PC-9 (cell line): ENCODE measurements at places on chromosomes 2 and 18.

GRCh38 chr2:64260817-64261216 lies 116.6 kb upstream of the PELI1 start:
- no peaks in the 10 kb centered on the region for H3K27me3 ChIP-seq
- peaks cover 24% of the 10 kb centered on the region for H3K4me1 ChIP-seq
- H3K36me3 ChIP-seq = no peaks in the 10 kb centered on the region
- H3K4me3 ChIP-seq = no peak overlapping the region
- DNase-seq = no peak
- no peak overlapping the region for H3K27ac ChIP-seq

DNA sequence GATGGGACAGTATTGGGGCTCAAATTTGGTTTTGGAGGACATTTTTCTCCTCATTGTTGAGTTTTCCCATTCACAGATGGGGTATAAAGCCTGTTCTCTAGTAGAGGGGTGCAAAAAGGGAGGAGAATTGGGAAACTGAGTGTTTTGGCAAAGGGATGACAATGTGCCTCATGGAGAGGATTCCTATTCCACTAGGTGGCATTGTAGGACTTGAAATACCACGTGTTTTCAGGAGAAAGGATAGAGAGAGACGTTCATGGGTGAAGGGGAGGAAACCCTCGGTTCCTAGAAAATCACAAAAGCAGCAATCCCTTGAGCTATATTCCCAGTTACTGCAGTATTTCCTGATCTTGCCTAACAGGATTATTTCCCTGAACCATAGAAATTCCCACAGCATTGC lies 113.7 kb upstream of the SRD5A2 start:
- no peaks in the 10 kb centered on the region for H3K27me3 ChIP-seq
- no peaks in the 10 kb centered on the region for H3K4me1 ChIP-seq
- no peak overlapping the region for H3K27ac ChIP-seq
- H3K36me3 ChIP-seq = no peaks in the 10 kb centered on the region
- H3K4me3 ChIP-seq = no peak overlapping the region

- no peak overlapping the region for H3K27ac ChIP-seq
- no peaks in the 10 kb centered on the region for H3K4me1 ChIP-seq
- no peak overlapping the region for H3K4me3 ChIP-seq
- no peaks in the 10 kb centered on the region for H3K27me3 ChIP-seq
- H3K36me3 ChIP-seq = no peaks in the 10 kb centered on the region
Observed at GRCh38 chr2:61995515-61995914, 90.0 kb downstream of the COMMD1 start.

GRCh38 chr2:226410247-226410835 lies 389.3 kb downstream of the IRS1 start:
- no peaks in the 10 kb centered on the region for H3K27me3 ChIP-seq
- no peak overlapping the region; the same call in 1 of the 2 replicates for H3K27ac ChIP-seq
- no peaks in the 10 kb centered on the region for H3K36me3 ChIP-seq
- H3K4me1 ChIP-seq = peaks cover 14% of the 10 kb centered on the region

DNA sequence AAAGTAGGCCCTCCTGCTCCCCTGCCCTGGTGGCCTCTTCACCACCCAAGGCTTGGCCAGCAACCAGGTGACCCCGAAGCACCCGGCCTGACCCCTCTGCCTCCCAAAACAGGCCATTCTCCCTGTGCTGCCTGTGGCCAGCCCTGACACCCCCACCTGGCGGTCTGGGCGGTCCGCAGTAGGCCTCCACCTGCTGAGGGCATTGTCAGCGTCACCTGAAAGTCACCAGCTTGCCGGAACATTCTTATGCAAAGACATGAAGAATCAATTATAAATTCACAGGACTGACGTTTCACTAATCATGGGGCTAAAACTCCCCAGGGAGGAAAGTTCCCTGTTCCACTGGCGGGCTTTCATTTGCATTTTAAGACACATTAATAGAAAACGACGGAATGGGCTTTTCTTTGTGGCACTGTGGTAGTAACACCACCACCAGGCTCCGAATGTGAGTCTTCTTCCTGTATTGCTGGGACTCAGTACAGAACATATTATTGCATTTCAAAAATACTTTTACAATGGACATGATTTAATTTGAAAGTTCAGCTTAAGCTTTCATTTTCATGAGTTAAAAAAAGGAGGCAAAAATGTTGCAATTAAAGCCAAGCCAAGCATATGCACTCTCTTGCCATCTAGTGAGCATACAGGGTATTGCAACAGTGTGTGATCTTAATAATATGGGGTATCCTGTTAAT lies 57.4 kb downstream of the ADI1 start:
- no peak overlapping the region for H3K27ac ChIP-seq
- no peaks in the 10 kb centered on the region for H3K36me3 ChIP-seq
- H3K27me3 ChIP-seq = no peaks in the 10 kb centered on the region
- peak; percentile 23 for DNase-seq

GRCh38 chr2:229675569-229675968 lies 38.8 kb downstream of the DNER start:
- no peaks in the 10 kb centered on the region for H3K4me1 ChIP-seq
- no peaks in the 10 kb centered on the region for H3K27me3 ChIP-seq
- H3K36me3 ChIP-seq = no peaks in the 10 kb centered on the region
- no peak for DNase-seq
- no peak overlapping the region for H3K4me3 ChIP-seq

- DNase-seq = no peak
- no peaks in the 10 kb centered on the region for H3K4me1 ChIP-seq
Observed at GRCh38 chr2:39805936-39806608, 27.0 kb upstream of the THUMPD2 start.

DNA sequence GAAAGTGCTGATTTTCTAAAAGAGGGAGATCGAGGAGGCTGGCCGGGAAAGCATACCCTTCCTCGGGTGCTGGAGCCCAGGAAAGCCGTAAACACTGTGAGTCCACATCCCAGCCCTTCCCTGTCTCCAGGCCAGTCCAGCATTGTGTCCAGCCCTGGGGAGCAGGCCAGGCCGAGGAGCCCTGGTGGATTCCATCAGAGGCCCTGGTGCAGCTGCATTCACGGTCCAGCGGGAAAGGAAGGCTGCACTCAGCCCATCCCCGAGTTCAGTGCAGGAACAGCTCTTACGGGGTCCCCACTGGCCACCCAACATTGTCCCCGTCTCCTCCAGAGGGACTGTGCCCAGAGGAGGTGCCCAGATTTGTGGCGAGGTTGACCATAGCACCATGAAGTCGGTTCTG lies 218.6 kb downstream of the KLHL29 start:
- no peaks in the 10 kb centered on the region for H3K36me3 ChIP-seq
- H3K4me1 ChIP-seq = peaks cover 7% of the 10 kb centered on the region; the same call in 1 of the 2 replicates
- no peak overlapping the region for H3K4me3 ChIP-seq
- no peak for DNase-seq
- H3K27me3 ChIP-seq = no peaks in the 10 kb centered on the region

DNA sequence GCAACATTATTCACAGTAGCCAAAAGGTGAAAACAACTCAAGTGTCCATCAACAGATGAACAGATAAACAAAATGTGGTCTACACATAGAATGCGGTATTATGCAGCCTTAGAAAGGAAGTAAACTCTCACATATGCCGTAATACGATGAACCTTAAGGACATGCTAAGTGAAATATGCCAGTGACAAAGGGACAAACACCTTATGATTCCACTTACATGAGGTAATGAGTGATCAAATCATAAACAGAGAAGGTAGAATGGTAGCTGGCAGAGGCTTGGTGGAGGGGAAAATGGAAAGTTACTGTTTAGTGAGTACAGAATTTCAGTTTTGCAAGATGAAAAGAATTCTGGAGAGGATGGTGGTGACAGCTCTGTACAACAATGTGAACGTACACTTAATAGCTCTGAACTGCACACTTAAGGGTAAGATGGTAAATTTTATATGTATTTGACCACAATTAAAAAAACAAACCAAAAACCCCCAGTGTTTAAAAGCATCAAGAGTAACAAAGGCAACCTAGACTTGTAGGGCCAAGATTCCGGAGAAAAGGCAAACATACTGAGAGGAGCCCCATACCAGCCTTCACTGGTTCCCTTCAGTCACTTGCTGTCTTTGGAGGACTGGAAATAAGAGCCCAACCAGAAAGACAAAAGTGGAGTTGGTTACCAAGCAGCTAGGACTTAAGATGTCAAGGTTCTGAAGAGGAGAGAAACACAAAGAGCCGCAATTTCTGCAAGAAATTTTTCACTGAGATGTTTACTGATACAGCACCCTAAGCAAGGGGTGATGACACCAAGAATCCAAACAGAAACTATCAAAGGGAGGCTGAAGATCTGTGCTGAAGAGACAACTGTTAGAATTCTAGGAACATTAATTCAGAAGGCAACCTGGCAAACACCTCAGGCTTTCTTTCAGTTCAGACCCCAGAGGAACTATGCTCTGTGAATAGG lies 61.3 kb downstream of the CUL3 start:
- peaks cover 11% of the 10 kb centered on the region; the same call in 1 of the 2 replicates for H3K36me3 ChIP-seq
- peak overlapping the region; percentile 5; the same call in 1 of the 2 replicates for H3K27ac ChIP-seq
- H3K4me3 ChIP-seq = no peak overlapping the region
- no peak for DNase-seq
- H3K27me3 ChIP-seq = no peaks in the 10 kb centered on the region

GRCh38 chr2:20596973-20597859 lies 53.7 kb downstream of the HS1BP3 start:
- H3K4me3 ChIP-seq = no peak overlapping the region
- no peak for DNase-seq
- peaks cover 60% of the 10 kb centered on the region for H3K4me1 ChIP-seq
- peak overlapping the region; percentile 96 for H3K27ac ChIP-seq
- H3K36me3 ChIP-seq = no peaks in the 10 kb centered on the region

DNA sequence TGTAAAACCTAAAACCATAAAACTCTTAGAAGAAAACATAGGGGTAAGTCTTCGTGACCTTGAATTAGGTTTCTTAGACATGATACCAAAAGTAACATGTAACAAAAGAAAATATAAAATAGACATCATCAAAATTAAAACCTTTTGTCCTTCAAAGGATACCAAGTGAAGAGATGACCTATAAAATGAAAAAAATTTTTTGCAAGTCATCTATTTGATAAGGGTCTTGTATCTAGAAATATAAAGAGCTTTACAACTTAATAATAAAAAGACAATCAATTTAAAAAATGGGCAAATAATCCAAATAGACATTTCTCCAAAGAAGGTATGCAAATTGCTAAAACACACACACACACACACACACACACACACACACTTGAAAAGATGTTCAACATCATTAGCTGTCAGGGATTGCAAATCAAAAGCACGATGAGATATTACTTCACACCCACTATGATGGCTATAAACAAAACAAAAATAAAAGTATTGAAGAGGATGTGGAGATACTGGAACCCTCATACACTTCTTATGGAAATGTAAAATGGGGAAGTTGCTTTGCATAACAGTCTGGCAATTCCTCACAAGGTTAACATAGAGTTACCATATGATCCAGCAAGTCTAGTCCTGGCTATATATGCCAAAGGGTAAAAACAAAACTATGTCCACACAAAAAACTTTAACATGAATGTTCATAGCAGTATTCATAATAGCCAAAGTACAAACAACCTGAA lies 23.3 kb downstream of the SPDYA start:
- no peaks in the 10 kb centered on the region for H3K27me3 ChIP-seq
- no peaks in the 10 kb centered on the region for H3K36me3 ChIP-seq
- no peak overlapping the region for H3K4me3 ChIP-seq
- H3K4me1 ChIP-seq = no peaks in the 10 kb centered on the region

GRCh38 chr2:198371921-198372543 lies 567.6 kb downstream of the PLCL1 start:
- peak overlapping the region; percentile 25; the same call in 1 of the 2 replicates for H3K4me3 ChIP-seq
- no peaks in the 10 kb centered on the region for H3K36me3 ChIP-seq
- no peak for DNase-seq
- H3K27me3 ChIP-seq = no peaks in the 10 kb centered on the region
- H3K27ac ChIP-seq = no peak overlapping the region

DNA sequence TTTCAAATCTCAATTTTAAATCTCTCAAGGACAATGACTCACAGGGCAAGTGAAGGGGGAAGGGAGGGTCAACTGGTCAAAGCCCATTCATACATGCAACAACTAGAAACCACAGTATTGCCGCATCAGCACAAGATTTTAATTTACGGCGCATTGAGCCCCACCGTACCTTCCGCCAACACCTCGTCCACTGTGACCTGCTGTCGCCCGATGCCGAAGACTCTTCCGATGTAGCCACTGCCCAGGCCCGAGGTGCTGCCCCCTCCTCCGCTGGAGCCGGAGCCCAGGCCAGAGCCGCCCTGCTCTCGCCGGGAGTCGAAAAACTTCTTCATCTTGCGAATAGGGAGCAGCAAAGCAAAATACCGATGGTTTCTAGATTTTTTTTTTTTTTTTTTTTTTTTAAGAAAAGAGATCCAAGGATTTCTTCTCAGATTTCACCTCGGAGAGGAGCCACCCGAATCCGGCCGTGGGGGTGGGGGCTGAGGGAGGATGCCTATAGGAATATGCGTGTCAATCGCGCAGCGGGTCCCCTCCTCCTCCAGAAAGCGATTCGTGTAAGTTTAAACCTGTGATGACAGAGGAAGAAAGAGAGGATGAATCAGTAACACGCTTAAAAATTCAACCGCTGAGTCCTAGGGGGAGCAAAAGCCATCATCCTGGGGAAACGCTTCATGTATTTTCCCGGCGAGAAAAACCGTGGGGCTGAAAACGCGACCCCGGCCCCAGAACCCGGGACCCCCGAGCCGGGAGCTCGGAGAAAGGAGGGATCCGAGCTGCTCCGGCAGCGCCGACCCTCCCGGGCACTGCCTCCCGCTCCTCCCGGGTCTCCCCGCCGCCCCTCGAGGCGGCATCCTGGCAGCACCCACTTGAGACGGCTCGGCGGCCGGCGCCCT lies 584 bp downstream of the AAK1 start:
- peak overlapping the region; percentile 86 for H3K4me3 ChIP-seq
- H3K36me3 ChIP-seq = peaks cover 4% of the 10 kb centered on the region; the same call in 1 of the 2 replicates
- no peaks in the 10 kb centered on the region for H3K27me3 ChIP-seq
- H3K4me1 ChIP-seq = peaks cover 56% of the 10 kb centered on the region

DNA sequence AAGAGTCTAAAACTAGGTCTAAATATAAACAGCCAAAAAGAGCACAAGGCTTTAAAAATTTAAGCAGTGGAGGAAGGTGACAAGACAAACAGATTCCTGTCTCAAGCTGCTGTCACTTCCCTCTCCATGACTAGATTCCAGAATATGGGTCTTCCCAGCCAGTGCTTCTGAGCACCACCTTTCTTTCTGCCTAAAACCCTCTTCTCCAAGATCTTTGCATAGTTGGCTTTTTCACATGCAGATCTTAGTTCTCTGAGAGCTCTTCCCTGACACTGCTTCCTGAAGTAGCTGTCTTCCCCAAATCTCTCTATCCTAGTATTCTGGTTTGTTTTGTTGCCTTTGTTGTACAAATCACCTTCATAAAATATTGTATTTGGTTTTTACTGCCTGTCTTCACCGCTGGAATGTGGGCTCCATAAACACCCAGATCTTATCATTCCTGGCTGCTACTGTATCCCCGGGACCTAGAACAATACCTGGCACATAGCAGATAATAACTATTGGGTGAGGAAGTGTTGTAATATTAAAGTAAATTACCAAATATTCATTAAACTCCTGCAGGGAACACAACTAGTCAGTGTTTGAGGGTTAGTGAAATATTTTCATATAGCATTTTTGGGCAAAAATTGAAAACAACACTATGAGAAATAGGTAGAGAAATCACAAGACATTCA lies 150.2 kb downstream of the CCDC85A start:
- H3K27ac ChIP-seq = no peak overlapping the region
- no peaks in the 10 kb centered on the region for H3K36me3 ChIP-seq
- H3K27me3 ChIP-seq = peaks cover 3% of the 10 kb centered on the region
- no peak for DNase-seq
- no peak overlapping the region for H3K4me3 ChIP-seq

GRCh38 chr18:56189615-56190014 lies 448.8 kb downstream of the TXNL1 start:
- H3K36me3 ChIP-seq = no peaks in the 10 kb centered on the region
- no peak overlapping the region for H3K4me3 ChIP-seq
- H3K27me3 ChIP-seq = no peaks in the 10 kb centered on the region
- H3K4me1 ChIP-seq = no peaks in the 10 kb centered on the region
